ENCODE measurements at places on chromosomes 7 and 10.

- no peak for DNase-seq
These were observed 299.2 kb upstream of the ETV1 start for GRCh38 chr7:14288701-14289100.

DNA sequence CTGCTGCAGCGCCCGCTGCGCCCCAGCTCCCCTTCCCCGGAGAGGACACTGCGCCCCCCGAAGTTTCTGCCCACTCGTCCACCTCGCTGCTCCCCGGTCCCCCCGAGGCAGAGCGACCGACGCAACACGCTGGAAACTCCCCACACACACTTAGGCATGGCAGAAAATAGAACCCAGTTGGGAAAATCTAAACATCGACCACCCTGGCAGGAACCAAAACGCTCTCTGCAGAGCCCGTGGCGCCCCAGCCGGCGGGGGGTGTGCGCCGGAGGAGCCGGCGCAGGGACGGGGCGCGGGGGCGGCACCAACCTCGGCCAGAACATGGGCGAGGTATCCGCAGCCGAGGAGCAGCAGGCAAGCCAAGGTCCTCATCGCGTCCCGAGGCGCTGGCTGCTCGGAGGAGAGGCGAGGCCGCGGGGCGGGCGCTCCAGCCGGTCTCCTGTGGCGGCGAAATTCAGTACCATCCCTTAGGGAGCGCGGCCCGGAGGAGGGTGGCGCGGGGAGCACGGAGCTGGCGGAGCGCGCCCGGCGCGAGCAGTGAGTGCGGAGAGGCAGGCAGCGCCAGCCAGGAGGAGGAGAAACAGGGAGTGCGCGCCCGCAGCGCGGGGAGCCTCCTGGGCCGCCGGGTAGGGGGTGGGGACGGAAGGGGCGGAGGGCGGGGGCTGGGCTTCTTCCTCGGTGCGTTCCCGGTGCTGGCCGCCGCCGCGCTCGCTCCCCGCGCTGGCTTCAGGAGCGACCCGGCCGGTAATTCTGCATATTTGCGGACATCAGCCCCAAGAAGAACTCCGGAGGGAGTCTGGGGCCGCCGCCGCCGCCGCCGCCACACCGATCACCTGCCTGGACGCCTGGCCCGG lies 789 bp downstream of the PDGFA start:
- DNase-seq, result peak; percentile 18

DNA sequence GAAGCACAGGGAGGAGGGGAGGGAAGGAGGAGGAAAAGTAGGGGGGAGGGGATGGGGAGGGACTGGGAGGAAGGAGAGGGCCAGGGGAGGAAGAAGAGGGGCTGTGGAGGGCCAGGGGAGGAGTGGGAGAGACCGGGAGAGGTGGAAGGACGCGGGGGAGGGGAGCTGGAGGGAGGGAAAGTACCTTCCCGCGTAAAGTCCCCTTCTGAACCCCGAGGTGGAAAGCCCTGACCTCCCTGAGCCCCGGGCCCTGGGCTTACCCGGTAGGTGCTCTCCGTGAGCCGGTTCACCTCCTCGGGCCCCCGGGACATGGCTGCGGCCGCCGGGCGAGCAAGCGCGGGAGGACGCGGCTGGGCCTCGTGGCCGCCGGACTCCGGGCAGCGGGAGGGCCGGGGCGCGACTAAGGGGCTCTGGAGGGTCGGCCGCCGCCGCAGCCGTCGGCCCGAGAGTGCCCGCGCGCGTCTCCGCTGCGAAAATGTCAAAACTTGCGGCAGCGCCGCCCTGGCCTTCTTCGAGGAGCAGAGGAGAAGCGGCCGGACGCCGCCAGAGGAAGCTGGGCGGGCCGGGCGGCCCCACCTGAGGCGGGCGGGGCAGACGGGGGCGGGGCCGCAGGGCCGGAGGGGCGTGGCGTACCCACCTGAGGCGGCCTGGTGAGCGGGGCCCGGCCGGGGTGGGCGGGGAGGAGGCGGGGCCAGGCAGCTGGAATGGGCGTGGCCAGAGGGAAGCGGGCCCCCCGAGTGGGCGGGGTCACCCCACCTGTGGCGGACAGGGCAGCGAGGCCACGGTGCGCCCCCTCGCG lies at the start of gene BAIAP2L1:
TSS of gene BAIAP2L1 (minus strand) at position 549 of the 799 bp plus-strand sequence. CDS start at position 311, 238 bp downstream.
- peak; percentile 85 for DNase-seq

DNA sequence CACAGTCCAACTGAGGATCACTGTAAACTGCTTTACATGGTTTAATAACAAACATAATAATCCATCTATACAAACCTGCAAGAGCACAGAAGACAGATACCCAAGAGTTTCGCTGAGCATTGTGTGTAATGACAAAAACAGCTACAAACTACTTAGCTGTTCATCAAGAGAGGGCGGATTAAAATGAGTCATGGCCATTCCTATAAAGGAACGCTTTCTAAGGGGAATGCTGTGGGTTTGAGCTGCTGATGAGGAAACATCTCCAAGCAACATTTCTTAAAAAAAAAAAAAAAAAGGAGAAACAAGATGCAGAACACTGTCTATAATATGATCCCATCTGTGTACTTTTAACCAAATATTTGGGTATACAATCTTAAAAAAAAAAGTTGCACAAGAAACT lies 33.8 kb downstream of the VOPP1 start:
- no peak for DNase-seq

- DNase-seq, result no peak
These were observed 130.1 kb downstream of the MALRD1 start for GRCh38 chr10:19178675-19179074.

DNA sequence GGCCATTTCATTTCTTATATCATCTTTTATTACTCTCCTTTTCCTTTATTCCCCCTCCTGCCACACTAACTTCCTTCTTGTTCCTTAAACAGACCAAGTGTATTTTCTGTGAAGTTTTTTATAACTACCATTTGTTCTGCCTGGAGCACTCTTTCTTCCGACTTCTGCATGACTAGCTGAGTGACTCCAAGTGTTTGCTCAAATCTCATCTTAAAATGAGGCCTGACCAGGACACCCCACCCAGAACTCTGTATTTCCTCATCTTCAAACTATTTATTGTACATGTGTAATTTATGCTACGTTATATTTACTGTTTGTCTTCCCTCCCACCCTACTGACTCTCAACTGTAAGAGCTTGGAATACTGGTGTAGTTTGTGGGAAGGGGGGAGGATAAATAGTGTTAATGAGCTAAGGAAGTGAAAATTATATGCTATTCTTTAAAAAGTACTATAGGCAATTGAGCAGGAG lies 3.2 kb downstream of the MINDY3 start:
- DNase-seq, result no peak

DNA sequence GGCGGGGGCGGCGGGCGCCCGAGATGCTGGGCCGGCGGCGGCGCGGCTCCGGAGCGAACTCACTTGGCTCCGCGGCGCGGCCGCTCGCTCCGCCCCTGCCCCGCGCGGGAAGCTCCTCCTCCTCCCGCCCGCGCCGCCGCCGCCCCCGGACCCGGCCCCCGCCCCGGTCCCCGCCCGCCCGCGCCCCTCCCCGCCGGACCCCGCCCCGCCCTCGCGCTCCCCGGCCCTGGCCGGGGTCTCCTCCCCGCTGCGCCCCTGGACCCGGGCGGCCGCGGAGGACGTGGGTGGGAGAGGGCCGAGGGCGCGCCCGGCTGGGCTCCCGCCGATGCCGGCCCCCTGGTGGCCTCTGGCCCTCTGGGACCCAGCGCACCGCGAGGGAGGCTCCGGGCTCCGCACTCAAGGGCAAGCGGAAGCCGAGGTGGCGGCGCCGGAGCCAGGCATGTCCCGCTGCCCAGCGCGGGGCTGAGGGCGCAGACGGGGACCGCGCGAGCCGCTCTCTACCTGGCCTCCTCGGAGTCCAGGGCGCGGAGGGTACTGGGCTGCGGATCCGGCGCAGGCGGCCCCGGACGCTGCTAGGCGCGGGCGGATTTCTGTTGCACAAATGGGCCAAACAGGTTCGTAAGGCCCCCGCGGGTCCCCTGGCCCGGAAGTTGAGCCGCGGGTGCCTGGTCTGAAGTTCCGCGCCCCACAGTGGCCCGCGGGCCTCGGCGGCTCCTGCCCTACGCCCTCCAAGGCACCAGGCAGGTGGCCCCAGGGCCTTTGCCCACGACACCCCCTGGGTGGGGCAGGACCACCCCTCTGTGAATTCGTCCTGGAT lies at the start of gene TCERG1L:
TSS of gene TCERG1L (minus strand) at position 61 of the 817 bp plus-strand sequence. CDS start 86 bp downstream, outside the sequence.
- no peak for DNase-seq

- DNase-seq, result no peak
These were observed 241.5 kb upstream of the IGFBP3 start for GRCh38 chr7:46162609-46163008.

Data from CD4-positive, alpha-beta T cell treated with Interleukin-2 at 100 ng/mL for 4 hours (primary cell).